ENCODE measurements at places on chromosomes 2 and 18.
A peak's percentile ranks its signal among the peaks of the same experiment; 100 is the strongest.

DNA sequence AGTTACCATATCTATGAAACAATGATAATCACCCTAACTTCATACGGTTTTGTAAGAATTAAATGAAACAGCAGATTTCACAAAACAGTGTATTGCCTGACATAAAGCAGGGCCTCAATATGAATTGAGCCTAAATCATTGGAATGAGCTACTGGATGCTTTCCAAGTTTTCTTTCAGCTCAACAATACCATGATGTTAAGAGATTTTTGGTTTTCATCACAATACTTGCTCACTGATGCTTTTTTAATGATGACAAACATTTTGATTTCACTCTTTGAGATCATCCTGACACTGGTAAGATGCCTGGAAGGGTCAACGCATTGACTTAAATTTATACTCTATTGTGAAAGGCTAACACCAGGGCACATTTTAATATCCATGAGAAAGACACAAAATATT, 377.5 kb downstream of the ZNF521 start:
- no peak for DNase-seq

- DNase-seq = no peak
These were observed 108.5 kb upstream of the CYRIA start for GRCh38 chr2:16774091-16774490.

DNA sequence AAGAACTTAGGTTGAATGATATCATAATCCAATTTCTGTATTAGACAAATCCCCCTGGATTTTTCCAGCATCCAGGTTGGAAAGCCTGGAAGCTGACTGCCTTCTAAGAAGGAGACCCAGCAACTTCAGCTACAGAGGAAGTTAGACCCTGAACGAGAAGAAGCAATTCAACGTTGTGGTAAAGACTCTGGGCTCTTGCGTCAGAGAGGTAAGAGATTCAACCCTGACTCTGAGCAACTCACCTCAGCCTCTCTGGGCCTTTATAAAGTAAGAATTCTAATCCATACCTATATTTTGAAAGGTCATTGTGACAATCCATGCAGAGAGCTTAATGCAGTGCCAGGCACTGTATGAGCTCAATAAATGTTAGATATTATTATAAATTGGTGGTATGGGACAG, 9.7 kb downstream of the E2F6 start:
- DNase-seq = no peak

DNA sequence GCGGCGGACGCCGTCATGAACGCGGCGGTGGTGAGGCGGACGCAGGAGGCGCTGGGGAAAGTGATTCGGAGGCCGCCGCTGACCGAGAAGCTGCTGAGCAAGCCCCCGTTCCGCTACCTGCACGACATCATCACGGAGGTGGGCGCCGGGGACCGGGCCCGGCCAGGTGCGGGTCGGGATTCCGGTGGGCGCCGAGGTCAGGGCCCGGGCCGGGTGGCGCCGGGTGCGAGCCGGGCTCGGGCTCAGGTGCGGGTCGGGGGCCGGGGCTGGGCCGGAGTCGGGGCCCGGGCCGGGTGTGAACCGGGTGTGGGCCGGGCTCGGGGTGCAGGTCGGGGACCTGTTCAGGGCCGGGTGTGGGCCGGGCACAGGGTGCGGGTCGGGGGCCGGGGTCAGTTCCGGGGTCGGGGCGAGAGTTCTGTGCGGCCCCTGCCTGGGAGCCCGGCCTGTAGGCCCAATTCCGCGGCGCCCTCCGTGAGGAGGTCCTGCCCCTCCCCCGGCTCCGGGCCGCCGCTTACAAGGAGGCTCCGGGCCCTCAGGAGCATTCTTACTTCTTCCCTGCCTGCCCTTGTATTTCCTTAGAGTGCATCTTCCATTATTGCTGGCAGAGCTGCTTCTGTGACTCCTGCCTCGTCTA, 447 bp downstream of the TRAF3IP1 start:
- no peak for DNase-seq

- peak; percentile 99 for DNase-seq
These were observed 24.6 kb downstream of the INSIG2 start for GRCh38 chr2:118112771-118113334.

GRCh38 chr2:37589298-37589697, 82.1 kb downstream of the CDC42EP3 start:
- DNase-seq = no peak

GRCh38 chr2:183868153-183868552, 730.2 kb upstream of the ZNF804A start:
- DNase-seq = no peak

GRCh38 chr18:64966667-64967066, 784.1 kb upstream of the CDH7 start:
- no peak for DNase-seq

DNA sequence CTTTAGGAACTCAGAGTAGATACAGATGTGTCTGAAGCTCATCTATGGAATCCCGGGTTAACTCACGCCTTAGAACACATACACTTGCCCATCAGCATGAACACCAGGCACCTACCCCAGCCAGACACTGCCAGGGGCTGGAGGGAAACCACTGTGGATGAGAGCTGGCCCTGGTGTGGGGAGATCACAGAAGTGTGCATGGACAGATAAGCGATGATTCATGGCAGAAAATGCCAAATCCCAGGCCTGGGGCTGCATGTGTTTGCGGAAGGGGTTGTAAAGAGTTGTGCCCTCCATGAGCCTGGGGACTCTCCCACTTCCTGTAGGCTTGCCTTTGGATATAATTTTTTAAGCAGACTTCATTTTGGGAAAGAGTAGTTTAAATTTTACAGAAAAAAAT, 193.4 kb downstream of the FHOD3 start:
- no peak for DNase-seq

DNA sequence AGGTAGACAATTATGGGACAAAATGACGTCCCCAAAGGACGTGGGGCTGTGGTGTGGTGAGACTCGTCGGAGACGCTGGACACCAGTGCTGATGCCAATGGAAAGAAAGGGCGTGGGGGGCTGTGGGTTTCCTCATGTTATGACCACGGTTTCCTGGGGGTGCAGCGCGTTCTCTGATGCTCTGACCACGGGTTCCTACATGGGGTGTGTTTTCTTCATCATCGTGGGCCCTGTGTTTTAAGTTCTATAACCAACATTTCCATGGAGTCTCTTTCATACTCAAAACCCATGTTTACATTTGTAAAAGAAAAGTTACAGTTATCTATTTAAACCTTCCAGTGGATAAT, 141.6 kb downstream of the RTP5 start:
- no peak for DNase-seq

- no peak for DNase-seq
These were observed 186.6 kb upstream of the HAAO start for GRCh38 chr2:42978887-42979415.

GRCh38 chr2:105783151-105783738, 38.5 kb downstream of the NCK2 start:
- DNase-seq = no peak

GRCh38 chr18:57772387-57772799, 30.7 kb downstream of the ATP8B1 start:
- DNase-seq = no peak

DNA sequence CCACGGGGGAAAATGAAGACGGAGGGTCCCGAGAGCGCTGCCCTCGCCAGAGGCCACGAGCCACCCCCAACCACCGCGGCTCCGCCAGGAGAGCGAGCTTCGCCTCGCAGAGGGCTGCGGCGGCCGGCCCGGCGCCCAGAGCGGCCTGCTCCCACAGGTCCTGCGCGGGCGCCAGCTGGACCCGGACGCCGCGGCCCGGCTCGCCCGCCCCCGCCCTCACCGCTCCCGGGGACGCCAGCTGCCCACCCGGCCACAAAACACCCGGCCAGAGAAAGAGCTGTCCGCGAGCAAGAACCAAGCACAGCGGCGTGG, 709 bp downstream of the PTPN2 start:
- no peak for DNase-seq

GRCh38 chr2:187500585-187501359, 52.7 kb upstream of the CALCRL start:
- peak; percentile 53 for DNase-seq

- peak; percentile 89 for DNase-seq
These were observed 502.3 kb downstream of the PID1 start for GRCh38 chr2:228768818-228769217.

DNA sequence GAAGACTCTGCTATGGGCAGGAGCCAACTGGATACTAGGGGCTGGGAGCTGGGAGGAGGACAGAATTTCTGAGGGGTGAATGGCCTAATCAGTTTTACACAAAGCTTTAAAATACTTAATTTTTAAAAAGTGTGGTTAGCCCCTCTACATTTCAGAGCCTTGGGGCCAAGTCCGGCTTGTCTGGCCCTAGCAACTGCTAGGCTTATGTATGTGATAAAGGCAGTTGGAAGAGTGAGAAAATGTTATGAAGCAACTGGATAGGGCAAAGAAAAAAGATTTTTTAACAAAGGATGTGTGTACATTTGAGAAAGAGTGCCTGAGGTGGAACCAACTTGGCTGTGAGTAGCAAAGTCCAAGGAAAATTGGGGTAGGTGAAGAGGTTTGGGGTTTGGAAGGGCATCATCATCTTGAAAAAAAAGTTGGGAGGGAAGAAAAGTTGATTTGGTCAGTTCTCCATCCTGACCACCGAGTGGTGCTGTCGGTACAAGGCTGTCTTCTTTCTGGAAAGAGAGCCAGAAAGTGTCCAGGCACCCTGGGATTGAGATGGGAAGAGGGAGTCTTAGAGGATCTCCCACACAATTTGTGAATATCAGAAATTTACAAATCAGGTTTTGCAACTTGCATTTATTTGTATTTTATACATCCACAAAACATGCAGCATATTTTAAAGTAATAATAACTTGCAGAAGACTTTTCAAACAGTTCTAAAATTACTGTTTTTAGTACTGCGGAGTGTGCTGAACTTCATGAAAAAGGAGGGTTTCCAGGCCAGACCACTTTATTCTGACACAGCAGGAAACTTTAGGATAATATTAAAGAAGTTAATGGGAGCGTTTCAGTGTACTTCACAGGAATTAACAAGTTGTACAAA, 10.5 kb upstream of the CDK15 start:
- DNase-seq = no peak

- DNase-seq = no peak
These were observed 26.9 kb downstream of the INPP4A start for GRCh38 chr2:98471402-98472131.

DNA sequence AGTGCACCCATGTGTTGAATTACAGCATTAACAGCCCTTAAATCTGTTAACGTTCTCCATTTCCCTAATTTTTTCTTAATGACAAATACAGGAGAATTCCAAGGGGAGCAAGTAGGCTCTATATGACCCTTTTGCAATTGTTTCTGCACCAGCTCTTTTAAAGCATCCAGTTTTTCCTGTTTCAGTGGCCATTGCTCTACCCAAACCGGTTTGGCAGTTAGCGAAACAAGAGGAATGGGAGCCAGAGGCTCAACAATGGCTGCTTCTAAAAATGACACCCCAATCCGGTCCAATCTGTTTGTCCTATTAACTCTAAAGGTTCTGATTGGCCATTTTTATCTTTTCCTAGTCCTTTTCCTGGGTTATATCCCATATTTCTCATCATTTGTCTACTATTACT, 15.1 kb upstream of the SUCLG1 start:
- DNase-seq = no peak

DNA sequence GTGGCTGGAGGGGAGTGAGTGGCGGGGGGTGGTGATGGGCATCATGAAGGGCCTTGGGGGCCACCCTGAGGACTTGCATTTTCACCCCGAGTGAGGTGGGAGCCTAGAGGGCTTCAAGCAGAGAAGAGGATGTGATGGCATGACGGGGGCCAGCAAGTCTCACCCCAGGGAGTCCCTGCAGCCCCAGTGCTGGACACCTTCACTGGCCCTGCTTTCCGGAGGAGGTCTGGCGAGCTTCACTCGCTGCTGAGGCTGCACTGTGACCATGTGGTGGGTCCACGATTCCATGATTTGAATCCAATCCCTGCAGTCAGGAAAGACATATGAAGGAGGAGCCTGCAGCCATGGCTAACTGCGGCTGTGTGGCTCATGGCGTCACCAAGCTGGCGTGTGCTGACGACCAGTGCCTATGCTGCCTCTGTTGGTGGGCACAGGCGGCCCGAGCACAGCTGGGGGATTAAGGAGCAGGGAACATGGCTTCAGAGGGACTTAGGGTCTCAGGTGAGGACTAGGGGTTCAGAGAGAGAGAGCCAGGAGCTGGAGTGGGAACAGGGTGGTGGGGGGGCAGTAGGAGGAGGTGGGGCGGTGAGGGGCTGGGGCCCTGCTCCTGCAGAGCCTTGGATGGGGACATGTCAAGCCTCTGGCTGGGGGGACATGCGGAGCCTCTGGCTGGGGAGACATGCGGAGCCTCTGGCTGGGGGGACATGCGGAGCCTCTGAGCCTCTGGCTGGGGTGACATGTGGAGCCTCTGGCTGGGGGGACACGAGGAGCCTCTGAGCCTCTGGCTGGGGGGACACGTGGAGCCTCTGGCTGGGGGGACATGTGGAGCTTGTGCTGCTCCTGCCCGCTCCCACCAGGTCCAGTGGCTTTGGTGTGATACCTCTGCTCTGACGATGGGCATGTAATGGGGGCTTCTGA, 3.6 kb downstream of the ZAP70 start:
- DNase-seq = no peak

DNA sequence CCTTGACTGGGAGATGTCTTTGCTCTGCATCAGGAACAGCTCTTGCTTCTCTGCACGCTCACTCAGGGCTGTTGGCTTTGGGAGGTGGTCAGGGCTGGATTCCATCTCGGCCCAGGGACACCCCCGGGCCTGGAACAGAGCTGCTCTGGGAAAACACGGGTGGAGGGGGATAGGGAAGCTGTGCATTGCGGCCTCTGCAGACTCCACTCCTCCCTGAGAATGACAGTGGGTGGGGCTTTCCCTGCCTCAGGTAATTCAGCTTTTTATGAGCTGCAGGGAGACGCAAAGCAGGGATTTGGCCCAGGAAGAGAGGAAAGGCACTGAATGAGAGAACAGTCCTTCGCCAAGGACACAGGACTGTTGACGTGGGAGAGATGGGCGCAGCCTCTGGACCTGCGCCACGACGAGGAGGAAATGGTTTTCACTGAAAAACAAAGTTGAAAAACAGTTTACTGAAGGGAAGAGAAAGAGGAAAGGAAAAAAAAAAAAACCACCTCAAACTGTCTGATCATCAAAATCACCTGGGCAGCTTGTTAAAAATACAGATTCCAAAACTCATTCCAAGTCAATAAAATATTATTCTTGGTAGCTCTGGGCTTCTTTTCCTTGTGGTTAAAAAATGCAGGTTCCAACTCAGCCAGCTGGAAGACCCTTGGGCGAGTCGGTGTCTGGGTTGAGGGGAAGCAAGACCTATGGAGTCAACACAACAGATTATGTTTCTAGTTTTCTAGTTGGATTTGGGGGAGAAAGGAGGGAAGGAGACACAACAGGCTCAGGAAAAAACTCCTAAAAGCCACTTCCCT, 194.0 kb downstream of the ZFP36L2 start:
- no peak for DNase-seq

GRCh38 chr18:68263481-68263880, 451.4 kb downstream of the TMX3 start:
- DNase-seq = no peak
